ENCODE measurements at places on chromosomes 1 and 21. TPM values are rescaled to one million over a fixed set of nuclear protein-coding genes. Genes with fewer than 3 reads are reported as not detected.

DNA sequence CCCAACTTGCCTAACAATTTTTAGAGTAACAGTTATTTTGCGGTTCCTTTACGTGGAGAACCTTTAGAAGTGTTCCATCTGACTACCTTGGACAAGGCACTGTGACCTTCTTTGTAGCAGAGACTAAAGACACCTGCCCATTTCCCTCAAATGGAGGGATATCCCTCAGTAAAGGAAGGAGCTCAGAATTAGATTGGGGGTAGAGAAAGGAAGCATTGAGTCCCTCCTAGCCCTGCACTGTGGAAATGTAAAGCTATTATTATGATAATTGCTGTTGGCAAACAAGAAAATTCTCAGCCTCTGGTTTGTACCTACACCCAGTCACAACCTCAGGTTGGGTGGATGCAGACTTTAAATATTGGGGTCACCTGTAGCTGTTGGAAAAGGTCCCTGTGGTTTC is 72.6 kb upstream of the MACF1 start:
- no peak for DNase-seq

- DNase-seq: peak; percentile 3
Observed at GRCh38 chr1:3033790-3034090, 12.5 kb downstream of the ACTRT2 start.

DNA sequence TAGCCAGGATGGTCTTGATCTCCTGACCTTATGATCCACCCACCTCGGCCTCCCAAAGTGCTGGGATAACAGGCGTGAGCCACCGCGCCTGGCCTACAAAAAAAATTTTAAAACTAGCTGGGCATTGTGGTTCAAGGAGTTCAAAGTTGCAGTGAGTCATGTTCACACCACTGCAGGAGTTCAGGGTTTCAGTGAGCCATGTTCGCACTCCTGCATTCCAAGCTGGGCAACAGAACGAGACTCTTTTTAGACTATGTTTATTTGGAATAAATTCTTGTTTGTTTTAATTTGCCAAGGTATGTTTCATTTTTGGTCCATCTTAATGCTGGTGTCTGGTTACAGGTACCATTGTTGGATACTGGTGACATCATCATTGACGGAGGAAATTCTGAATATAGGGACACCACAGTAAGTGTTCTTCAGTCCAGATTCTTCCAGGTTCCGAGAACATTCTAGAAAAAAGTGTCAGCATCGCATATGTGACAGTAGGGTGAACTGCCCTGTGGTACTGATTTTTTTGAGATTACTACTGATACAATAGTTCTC is 3.9 kb downstream of the PGD start:
- DNase-seq: no peak

DNA sequence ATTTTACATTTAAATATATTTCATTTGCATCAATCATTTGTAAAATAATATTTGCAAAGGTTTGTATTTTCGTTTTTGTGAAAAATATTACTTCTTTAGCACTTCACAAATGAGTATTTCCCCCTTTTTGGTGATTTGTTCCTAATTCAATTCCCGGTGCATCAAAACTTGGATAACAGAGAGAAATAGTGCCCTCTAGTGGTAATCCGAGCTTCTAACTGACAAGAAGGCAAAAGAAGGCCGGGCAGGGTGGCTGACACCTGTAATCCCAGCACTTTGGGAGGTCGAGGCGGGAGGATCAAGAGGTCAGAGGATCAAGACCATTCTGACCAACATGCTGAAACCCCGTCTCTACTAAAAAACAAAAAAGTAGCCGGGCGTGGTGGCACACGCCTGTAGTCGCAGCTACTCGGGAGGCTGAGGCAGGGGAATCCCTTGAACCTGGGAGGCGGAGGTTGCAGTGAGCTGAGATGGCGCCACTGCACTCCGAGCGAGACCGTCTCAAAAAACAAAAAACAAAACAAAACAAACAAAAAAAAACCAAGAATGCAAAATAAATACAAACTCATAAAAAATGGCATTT is 137.7 kb downstream of the COL11A1 start:
- peak; percentile 62 for DNase-seq

The PODN gene
- total RNA-seq: 3.1 TPM

The LRRC39 gene
- 0.84 TPM for total RNA-seq

The TMEM125 gene
- total RNA-seq: 19.7 TPM

The RAB29 gene
- 4.8 TPM for total RNA-seq

The FCGR1A gene
- not detected for total RNA-seq

Measured in endodermal cell (in vitro differentiated cells).